Activated gamma-delta T cell treated with Interleukin-2 at 50 U/mL for 16 hours (primary cell): ENCODE measurements at places on chromosomes 16 and 17.
A peak's percentile ranks its signal among the peaks of the same experiment; 100 is the strongest.

- DNase-seq = no peak
These were observed 15.8 kb downstream of the MEOX1 start for GRCh38 chr17:43645765-43646481.

DNA sequence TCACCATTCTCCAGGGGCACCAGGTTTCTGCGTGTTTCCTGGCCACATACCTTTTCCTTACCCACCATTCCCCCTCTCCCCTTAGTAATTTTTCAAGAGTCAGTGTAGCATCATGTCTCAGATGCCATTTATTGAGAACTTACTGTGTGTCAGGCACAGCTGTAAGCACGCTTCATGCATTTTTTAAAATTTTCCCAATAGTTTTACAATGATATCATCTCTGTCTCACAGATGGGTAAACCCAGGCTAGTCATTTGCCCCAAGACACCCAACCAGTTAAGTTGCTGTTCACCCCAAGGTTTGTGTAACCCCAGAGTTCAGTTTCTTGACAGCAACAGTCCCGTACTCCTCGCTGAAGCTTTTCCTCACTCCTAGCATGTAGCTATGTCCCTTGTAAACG lies 56.4 kb upstream of the IRX3 start:
- no peak for DNase-seq

DNA sequence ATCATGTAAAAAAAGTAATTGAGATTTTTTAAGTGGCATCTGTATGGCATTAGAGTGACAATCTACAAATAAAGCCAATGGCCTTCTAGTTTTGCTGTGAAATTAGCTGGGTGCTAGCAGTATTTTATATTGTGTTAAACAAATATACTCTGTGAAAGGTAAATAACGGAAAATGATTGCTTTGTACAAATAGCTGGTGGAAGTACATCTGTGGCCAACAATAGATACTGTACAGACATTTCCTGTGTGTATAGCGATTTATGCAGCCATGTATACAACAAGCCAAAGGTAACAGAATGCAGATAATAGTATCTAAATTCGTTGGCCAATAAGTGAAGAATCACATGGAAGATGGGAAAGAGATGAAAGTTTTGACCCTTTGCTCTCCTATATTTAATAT lies 26.6 kb downstream of the IQCK start:
- DNase-seq = no peak

- no peak for DNase-seq
These were observed 122.5 kb downstream of the DNAH9 start for GRCh38 chr17:11720816-11721215.

DNA sequence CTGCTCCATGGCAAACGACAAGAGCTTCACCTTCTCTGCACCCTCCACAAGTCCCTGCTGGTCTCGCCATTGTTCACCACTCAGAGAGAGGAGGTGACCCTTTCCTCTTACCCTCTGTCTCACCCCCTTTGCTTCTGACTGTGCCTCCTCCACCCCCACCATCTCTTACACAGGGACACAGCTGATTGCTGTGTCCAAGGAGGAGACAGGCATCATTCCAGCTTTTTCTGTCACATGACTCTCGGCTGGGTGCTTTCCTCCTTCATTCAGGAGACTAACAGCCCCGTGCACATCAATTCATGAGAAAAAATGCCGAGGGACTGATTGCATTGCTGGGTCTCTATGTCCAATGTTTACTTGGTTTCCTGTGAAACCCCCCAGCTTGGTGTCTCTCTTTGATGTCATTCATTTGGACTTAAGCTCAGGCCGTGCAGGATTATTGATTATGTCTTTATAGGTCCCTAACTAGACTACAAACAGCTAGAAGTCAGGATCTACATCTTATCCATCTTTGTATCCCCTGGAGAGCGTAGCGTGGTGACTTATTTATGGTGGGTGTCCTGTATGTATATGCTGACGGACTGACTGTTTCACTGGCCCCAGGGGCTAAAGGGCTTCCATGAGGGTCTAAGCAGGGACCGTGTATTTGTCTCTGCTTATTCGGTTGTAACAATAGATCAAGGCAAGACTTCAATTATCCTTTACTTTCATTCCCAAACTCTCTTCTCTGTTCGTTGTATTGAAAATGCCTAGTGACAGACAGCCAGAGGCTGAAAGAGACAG lies 82.2 kb upstream of the CDH13 start:
- no peak for DNase-seq

GRCh38 chr17:66461343-66461995 lies 159.1 kb downstream of the PRKCA start:
- no peak for DNase-seq

DNA sequence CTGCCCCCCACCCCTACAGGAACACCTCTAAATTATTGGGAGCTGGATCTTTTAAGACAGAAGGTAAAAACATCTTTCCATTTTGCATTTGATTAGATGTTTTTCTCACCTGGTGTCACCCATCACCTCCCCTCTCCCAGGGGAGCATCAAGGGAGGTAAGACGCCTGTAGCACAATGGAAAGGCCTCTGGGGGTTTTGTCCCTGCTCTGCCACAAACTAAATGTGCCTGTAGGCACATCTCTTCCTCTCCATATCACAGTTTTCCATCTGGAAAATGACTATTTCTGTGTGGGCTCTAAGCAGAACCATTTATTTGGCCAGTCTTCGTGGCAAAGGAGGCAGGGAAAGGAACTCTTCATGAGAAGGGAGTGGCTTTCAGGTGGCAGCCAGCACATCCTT lies 76.6 kb downstream of the GNAO1 start:
- no peak for DNase-seq

GRCh38 chr17:63622574-63623390 lies 565 bp downstream of the MAP3K3 start:
- DNase-seq = peak; percentile 52

GRCh38 chr17:19720210-19720475 lies 3.8 kb upstream of the SLC47A2 start:
- no peak for DNase-seq
